GM12891 (cell line): ENCODE measurements at places on chromosomes 6 and 20.

- DNase-seq, result no peak
Measured at GRCh38 chr6:24147511-24148153, 21.6 kb downstream of the NRSN1 start.

DNA sequence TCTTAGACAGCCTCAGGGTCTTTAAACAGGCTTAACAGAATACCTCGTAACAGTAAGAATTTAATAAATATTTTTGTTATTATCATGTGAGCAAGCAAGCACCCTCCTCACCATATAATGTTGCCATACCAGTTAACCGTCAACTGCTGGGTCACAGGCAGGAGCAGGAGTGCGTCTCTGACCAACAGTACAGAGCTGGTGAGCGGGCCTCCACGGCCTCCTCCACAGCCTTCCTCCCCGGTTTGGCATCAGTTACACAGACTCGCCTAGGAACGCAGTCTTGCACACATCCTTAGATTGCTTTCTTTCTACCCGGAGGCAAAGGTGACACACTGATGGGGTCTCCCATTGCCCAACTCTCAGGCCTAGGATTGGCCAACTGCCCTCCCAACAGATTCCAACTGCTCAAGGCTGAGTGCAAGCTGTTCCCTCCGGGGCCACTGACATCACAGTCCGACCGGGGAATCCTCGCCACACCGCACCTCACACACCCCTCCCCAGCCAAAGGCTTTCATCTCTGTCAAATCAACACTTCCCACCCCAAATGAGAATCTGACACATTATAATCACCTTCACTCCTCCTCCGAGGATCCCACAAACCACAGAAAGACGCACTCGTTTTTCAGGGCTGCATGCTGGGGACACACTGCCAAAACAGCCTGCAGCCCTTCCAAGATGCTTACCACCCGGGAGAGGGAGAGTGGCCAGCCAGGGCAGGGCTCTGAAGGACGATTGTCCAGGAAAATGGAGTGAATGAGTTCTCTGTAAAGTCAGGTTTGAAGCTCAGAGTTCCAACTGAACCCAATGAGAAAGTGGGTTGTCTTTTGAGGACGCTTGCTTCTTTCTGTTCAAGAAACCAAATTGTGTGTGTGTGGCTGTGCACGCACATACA lies 63.2 kb downstream of the PDE10A start:
- DNase-seq, result no peak

DNA sequence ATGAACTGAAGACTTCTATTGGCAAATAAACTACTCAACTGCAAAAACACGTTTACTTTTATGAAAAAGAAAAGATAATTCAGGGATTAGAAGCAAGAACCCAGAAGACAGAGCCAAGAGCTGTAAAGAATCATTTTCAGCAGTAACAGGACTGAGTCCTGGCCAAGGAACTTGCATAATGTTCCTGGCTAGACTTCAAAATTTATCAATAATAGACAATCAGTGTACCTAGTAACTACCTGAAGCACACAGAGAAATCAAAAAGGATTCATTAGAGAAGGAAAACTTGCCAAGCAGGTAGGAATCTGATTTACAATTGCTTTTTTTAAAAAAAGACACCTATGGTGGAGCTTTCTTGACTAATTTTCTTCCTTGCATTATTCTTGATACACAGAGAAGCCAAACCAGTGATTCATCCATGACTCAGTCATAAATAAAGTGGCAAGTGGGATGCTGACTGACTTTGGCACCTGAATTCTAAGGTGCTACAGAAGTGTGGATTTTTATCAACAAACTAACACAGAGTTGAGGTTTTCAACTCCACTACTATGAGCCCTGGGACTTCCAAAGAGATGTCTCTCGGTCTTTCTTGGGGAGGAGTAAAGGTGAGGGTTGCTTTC lies 281.3 kb downstream of the BMP7 start:
- DNase-seq, result no peak

DNA sequence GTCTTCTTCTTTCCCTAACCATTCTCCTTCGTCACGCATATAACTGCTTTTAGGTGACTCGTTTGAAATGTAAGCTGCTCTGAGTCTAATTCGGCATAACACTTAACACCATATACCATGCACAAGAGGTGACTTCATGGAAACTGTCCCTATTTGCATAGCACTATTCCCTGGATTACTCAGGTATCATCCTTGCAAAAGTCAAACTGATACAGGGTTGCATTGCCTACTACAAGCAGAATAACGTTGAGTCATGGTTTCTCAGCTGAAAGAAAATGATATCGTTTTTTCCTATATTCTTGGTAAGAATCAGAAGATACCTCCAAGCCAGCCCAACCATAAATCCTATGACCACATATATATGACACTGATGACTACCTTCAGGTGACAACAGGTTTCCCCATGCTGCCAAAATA lies 227.5 kb downstream of the ATXN1 start:
- no peak for DNase-seq

- DNase-seq, result no peak
Measured at GRCh38 chr6:48630511-48630910, 519.5 kb upstream of the PTCHD4 start.

GRCh38 chr20:26308961-26309360 lies 612.3 kb upstream of the ZNF337 start:
- no peak for DNase-seq

- DNase-seq, result no peak
Measured at GRCh38 chr6:167576050-167576741, 250.5 kb upstream of the AFDN start.

DNA sequence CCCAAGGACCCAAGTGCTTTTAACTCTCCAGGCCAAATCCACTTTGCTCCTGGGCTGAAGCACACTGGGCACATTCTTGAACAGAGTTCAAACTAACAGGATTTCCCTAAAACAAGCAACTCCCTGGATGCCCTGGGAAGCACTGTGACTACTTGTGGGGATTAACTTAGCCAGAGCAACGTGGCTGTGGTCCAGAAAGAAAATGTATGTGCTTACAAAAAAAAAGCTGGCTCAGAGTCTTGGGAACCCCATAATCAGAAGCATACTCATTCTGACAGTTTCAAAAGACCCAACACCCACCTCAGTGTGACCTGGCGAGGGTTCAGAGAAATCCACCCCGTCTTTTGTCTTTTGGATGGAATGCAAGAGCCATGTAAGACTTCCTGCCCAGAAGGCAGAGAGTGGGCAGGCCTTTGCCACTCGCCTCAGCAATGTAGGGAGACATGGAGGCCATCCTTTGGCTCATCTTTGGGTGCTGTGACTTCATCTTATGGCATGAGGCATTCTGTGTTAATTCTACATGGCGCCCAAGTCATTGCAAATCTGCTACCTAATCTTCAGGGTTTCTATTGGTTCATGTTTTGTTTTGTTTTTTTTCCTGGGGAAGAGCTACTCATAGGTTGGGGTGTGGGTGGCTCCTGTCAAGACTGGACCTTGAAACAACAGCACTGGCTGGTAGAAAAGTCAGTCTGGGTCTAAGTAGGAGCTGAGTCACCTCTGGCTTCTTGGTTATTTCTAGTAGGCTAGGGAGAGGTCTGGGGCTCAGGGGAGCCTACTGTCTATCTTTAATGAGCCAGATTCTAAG lies 248.6 kb upstream of the SUPT3H start:
- no peak for DNase-seq

GRCh38 chr6:23446469-23446967 lies 679.5 kb upstream of the NRSN1 start:
- DNase-seq, result no peak

- DNase-seq, result no peak
Measured at GRCh38 chr20:9686001-9686400, 152.9 kb downstream of the PAK5 start.

DNA sequence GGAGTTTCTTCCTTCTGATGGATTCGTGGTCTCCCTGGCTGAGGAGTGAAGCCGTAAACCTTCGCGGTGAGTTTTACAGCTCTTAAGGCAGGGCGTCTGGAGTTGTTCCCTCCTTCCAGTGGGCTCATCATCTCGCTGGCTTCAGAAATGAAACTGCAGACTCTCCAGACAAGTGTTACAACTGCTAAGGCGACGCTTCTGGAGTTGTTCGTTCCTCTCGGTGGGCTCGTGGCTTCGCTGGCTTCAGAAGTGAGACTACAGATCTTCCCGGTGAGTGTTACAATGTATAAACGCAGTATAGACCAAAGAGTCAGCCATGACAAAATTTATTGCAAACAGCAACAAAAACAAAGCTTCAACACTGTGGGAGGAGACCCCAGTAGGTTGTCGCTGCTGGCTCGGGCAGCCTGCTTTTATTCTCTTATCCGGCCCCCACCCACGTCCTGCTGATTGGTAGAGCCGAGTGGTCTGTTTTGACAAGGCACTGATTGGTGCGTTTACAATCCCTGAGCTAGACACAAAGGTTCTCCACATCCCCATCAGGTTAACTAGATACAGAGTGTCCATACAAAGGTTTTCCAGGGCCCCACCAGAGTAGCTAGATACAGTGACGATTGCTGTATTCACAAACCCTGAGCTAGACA lies 113.2 kb downstream of the GPX5 start:
- no peak for DNase-seq

GRCh38 chr6:169811521-169812256 lies 60.3 kb downstream of the ERMARD start:
- no peak for DNase-seq

- DNase-seq, result no peak
Measured at GRCh38 chr20:17646209-17646960, 35.7 kb downstream of the RRBP1 start.

DNA sequence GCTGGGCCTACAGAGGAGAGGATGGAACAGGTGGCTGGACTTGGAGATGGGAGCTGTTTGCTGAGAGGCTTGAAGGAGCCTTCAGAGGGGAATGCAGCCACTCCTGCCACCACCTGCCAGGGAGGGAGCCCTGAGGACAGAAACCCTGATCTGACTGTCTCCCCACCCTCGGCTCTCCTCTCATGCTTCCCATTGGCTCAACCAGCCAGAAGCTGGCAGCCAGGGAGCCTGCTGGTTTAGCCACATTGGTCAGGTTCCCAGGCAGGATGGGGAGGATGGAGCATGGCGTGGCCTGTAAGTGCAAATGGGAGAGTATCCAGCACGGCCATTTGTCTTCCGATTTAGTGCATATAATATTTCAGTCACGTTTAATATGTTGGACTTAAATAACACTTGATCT lies 12.8 kb downstream of the TREM1 start:
- DNase-seq, result no peak

GRCh38 chr6:39934131-39934757 lies at the start of gene MOCS1:
Gene MOCS1 (minus strand): TSS chr6:39934462. CDS start chr6:39934417, 45 bp downstream.
- no peak for DNase-seq

DNA sequence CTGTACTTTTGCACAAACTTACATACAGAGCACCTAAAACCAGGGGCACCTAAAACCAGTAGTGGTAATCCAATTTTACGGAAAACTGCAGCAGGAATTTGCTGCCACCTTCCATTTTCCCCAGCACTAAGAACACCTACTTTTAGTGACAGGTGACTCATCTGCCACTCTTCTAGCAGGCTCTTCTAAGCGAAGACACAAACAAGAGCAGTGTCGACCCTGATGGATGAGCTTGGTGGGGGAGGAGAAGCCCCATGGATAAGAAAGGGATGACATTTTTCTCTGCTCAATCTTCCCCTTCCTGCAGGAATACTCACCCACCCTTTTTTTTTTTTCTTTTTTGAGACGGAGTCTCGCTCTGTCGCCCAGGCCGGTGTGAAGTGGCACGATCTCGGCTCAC lies 116.9 kb downstream of the GMPR start:
- DNase-seq, result no peak
